ENCODE measurements at places on chromosomes 7 and 10.
A peak's percentile ranks its signal among the peaks of the same experiment; 100 is the strongest.

DNA sequence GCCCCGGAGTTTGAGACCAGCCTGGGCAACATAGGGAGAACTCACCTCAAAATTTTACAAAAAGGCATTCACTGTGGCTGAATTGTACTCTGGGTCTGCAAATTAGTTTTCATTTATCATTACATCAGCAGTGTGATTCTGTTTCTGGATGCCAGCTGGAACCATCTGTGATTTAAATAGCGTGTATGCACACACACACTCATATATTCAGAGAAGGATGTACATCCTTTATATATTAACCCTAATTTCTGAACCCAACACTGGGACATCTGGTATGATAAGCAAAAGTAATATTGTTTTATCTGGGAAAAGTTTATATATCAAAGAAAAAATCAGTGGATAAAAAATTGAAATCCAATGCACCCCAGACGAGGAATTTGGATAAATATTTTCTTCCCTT, 33.8 kb upstream of the LYZL1 start:
- no peak for DNase-seq

DNA sequence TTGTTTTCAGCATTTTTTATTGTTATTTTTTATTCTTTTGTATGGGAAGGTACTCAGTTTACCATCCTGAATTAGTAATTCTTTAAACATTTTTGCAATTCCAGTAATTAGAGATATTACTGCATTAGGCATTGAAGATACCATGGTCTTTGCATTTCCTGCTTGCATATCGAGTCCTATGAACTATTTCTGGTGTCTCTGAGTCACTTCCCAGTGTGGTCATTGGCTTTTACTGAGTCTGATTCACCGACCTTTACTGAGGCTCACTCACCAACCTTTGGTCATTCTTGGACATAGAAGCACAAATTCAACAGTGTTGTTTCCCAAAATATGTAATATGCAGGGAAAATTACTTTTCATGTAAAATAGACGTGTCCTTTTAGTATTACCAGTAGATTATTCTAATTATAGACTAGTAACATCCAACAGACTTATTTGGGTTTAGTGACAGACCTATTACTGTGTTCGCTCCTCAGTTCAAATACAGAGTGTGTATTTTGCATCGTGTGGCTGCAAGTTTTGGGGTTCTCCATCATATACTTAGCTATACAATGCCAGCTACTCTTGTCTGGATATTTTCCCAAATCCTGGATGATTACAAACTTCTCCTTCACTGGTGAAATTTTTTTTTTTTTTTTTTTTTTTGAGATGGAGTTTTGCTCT, 180.7 kb upstream of the PRSS1 start:
- DNase-seq = peak; percentile 82

DNA sequence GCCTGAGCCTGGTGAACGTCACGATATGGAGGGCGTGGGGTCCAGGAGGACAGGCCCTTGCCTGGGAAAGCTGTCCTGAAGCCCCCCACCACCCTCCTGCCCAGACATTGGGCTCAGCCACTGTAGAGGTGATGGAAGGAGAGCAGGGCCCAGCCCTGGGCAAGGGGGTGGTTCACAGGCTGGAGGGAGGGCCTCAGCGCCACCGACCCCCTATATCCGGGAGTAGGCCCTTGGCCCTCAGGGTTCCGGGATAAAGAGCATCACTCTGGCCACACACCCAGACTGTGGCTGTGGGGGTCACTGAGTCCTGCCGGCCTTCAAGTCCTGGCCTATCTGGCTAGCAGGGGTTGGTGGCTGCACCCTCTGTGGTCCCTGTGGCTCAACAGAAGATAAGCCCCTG, 55.3 kb upstream of the GTF2IRD1 start:
- DNase-seq = no peak

- no peak for DNase-seq
These were observed 4.7 kb upstream of the LOXL4 start for GRCh38 chr10:98272656-98273055.

DNA sequence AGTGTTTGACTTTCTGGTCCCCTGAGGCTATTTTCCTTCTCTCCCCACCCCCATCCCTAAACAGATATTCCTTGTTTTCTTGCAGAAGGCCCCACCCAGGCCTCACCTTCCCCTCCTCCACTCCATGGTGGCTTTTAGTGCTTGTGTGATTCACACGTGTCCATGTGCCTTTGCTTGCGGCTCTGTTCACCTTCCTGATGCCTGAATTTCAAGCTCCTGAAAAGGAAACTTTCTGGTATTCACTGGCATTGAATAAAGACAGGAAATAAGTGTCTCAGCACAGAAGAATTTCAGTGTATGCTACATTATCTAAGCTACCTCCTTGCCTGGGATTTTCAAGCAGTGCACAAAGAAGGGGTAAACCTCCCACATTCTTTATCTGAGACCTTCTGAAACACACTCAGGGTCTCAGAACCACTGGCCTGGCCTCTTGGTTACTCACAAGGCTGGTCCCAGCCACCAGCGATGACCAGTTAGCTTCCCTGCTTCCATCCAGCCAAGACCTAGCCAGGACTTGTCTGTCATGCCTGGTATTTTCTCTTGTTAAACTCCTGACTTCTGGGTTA, 17.2 kb upstream of the UBE2H start:
- DNase-seq = peak; percentile 92

GRCh38 chr10:92238586-92239098, 52.2 kb downstream of the CPEB3 start:
- peak; percentile 33 for DNase-seq

GRCh38 chr7:81776161-81776560, 6.3 kb upstream of the HGF start:
- DNase-seq = peak; percentile 58

DNA sequence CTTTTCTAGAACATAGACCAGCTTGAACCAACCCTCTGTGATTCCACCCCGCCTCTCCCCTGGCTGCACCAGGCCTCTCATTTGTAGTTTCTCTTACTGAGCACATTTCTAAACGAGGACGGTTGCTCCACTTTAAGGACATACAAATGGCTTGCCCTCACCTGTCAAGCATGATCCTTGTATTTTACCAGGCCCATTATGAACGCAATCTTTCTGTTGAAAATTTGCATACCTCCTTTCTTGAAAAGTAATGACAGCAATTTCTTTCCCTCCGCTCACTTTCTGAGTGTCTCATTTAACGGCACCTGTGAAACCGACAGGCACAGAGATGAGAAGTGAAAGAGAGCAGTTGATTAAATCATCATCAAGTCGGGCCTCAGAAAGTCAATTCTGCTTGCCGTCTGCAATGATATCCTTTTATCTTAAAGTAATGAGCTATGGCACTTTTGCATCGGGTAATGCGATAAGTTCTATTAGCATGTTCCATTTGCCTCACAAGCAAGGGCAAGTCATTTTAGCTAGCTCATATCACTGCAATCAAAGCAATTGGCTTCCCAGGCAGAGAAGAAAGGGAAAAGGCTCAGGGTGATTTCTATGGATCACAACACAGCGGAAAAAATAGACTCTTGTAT, 705.6 kb upstream of the GALNT17 start:
- no peak for DNase-seq

GRCh38 chr7:75869776-75870379, 9.0 kb upstream of the RHBDD2 start:
- DNase-seq = peak; percentile 21

DNA sequence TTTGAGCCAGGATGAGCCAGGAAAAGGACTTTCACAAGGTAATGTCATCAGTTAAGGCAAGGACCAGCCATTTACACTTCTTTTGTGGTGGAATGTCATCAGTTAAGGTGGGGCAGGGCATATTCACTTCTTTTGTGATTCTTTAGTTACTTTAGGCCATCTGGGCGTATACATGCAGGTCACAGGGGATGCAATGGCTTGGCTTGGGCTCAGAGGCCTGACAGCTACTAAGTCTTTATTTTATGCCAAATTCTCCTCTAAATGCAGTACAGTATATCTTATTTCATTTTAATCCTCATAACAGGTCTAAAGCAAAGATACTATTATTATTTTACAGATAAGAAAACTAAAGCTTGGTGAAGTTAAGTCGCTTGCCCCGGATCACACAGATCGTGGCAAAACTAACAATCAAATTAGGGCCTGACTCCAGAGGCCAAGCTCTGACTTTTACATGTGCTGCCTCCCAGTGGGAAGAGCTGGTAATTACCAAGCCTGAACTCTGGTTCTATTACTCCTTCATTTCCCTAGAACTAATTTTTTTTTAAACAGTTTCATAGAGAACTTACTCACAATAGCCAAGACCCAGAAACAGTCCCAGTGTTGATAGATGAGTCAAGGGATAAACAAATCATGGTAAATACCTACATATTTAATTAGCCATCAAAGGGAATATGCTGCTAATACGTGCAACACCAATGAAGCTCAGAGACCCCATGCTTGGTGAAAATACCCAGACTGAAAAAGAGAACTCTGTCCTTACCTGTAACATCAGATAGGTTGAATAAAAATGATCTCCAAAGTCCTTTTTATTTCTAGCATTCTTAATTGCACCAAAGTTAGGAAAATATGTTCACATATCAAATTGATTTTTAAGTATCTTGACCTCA, 35.4 kb downstream of the C7orf25 start:
- peak; percentile 58 for DNase-seq

GRCh38 chr7:108358553-108358952, 97.7 kb downstream of the NRCAM start:
- peak; percentile 2 for DNase-seq

DNA sequence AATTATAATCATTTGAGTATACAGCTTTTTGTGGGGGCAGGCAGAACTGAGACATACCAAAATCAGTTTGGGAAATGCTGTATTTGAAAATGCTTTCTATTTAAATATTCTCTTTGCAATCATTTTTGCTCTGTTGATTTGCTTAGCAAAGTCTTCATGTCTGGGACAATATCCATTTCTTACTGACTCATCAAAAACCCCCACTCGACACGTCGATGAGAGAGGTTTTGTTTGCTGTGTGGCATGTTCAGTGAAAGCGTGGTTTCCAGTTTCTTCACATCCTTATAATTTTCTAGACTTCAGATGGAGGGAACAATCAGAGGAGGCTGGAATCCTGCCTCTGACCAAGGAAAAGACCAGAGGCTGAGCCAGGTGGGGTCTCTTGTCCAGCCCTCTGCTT, 28.9 kb downstream of the HTRA1 start:
- peak; percentile 65 for DNase-seq

DNA sequence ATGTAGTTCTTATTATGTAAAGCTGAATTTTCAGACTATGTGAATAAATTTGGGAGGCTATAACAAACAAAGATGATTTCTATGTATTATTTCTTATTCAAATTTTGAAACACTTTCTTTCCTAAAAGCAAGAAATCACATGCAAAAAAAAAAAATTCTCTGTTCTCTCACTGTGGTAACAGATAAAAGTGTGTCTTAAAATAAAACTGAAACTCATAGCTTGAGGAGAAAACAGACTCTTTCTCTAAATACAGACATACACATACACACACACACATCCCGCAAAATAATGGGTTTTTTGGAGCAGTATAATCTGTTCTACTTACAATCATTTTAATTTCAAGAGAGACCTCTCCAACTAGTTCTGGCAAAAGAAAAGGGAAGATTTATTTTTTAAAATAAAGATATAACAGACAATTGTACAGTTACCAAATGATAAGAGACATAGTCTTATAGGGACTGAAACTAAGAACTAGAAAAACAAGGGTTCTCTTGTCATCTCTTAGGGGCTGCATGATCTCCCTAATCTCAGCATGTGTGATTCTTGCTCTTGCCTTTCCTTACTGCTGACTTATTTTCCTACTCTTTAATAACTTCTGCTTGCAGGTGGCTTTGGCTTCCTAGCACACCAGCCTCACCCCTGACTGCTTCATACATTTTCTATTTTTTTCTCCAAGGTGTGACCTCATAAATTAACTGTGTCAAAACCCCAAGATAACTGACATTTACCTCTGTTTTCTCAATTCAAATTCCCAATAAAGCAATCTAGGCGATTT, 483.5 kb upstream of the POT1 start:
- DNase-seq = no peak

- DNase-seq = no peak
These were observed 64.8 kb downstream of the CALD1 start for GRCh38 chr7:134844200-134844599.

- peak; percentile 94 for DNase-seq
These were observed 60.2 kb downstream of the MAD1L1 start for GRCh38 chr7:2172311-2173188.

GRCh38 chr10:117167789-117168674, 29.3 kb upstream of the KCNK18 start:
- peak; percentile 22 for DNase-seq

DNA sequence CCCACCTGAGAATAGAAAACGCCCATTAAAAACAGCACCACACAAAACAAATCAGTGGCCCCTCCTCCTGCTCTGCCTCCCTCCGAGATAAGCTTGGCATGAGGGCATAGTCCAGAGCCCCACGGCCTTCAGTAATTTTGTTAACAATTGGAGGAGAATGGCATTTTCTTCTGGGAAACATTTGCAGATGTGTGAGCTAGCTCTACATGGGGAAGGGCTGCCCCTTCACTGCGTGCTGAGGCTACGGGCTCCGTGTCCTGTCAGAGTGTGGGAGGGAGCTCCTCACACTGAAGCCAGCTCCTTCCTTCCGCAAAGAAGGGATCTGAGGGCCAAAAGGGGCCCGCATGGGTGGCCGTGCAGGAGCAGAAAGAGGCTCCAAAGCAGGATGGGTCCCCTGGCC, 15.2 kb downstream of the GRK5 start:
- no peak for DNase-seq

- peak; percentile 1 for DNase-seq
These were observed 87.3 kb upstream of the FOXI2 start for GRCh38 chr10:127649642-127650041.

DNA sequence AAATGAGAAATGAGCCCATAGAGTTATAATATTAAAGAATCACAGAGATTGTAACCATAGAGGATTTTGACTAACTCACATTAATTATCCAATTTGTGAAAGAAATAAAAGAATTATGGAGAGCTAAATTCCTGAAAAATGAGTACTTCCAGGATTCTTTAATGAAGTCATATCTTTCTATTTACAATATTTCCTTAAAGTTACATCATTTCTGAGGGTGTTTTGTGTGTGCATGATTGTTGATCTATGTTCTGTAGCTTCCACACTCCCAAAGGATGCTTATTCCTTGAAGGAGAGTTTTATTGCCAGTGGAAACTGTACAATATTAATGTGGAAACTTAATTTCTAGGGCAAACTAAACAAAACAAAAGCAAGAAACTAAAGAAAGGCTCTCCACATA, 299.6 kb downstream of the MDFIC start:
- peak; percentile 71 for DNase-seq
